ENCODE measurements at places on chromosomes 7 and 10.

- no peak for DNase-seq
Measured at GRCh38 chr10:32446536-32447406, 831 bp downstream of the CCDC7 start.

GRCh38 chr7:138665669-138666140, 35.5 kb downstream of the SVOPL start:
- no peak for DNase-seq

GRCh38 chr10:28853195-28853594, 175.9 kb downstream of the BAMBI start:
- no peak for DNase-seq

DNA sequence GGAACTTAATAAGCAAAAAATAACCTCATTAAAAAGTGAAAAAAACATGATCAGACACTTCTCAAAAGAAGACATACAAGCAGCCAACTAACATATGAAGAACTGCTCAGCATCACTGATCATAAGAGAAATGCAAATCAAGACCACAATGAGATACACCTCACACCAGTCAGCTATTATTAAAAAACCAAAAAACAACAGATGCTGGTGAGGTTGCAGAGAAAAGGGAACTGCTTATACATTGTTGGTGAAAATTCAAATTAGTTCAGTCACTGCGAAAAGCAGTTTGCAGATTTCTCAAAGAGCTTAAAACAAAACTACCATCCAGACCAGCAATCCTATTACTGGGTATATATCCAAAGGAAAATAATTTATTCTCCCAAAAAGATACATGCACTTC, 513.3 kb downstream of the MDFIC start:
- DNase-seq: no peak

DNA sequence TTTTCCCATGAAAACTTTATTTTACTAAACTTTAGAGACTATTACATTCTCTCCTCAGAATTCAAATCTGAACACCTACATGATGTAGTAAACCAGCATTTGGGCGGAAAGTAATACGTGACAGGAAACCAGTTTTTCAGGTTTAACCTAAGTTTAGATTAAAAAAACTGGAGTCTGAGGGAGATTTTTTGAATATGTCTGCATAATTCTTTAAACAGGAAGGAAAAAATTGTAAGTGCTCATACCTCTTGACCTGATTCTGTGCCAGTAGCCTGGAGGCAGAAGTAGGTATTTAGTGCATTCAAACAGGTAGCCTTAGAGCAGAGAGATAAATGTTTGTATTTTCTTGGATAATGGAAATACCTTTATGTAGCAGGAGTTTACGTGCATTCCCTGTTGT, 224.3 kb downstream of the MDFIC start:
- no peak for DNase-seq

GRCh38 chr10:98246911-98247805, 20.8 kb downstream of the LOXL4 start:
- DNase-seq: no peak

GRCh38 chr7:33979807-33980355, 74.5 kb downstream of the BMPER start:
- no peak for DNase-seq

- DNase-seq: no peak
Measured at GRCh38 chr7:54394834-54395233, 147.3 kb upstream of the VSTM2A start.

GRCh38 chr7:80453699-80454340, 58.0 kb downstream of the GNAT3 start:
- no peak for DNase-seq

DNA sequence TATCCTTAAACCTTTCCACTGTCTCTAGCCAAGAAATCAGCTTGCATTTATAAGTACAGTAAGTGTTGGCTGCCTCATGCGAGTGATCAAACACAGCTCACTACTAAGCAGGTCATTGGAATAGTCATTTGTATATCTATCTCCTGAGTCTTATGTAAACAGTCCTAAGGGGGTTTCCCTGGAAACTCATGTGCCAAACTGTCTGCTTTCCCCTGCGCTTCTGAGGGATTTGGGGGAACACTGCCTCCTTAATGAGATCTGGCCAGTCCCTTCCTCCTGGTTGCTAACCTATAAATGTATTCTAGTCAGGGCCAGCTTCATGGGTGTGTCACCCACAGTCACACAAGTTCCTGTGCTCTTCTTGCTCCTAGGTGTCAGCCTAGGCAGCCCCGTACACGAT, 133.1 kb downstream of the CD36 start:
- DNase-seq: no peak

DNA sequence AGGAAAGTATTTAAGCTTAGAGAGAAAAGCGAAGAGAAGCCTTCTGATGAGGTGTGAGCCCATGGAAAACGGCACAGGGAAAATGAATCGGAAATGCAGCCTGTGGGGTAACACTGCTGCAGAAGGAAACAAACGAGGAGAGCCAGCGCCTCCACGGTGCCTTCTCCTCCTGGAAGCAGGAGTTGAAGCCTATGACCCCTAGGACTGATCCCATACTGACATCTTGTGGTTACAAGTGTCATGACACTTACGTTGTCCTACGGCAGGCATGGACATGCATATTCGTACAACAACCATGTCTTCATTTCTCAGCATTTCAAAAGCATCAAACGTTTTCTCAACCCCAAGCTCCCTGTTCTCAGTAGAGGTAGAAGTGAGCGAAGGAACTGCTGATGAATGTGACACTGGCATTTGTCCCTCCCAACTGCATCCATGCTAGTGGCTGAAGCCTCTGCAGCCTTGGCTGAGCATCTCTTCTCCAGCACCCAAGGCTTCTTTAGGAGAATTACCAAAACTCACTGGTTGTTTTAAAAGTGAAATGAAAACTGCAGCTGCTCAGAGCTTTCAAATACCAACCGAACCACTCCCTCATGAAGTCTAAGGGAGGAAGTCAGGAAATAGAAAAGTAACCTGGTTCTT, 160.2 kb downstream of the JAZF1 start:
- no peak for DNase-seq

DNA sequence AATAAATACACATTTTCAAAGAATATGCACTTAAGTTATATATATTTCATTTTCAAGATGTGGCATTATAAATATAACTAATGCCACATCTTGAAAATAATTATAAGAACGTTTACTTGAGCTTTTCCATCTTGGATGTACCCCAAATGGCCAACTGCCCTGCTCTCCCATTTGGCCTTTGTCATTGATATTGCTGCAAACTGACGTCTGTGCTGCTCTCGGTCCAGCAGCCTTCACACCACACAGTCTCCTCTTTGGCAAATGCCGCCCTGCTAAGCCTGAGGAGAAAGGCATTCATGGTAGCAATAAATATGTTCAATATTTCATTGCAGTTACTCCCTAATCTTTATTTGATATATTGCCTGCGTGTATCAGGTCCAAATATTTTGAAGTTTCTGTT, 384.6 kb upstream of the ADARB2 start:
- DNase-seq: no peak
